Activated CD4-positive, alpha-beta memory T cell treated with anti-CD3 and anti-CD28 coated beads, Interleukin-2, amount 10 ng/mL, durations not matched to agents 7 days and 5 days (primary cell): ENCODE measurements at places on chromosomes 11 and 22.
A peak's percentile ranks its signal among the peaks of the same experiment; 100 is the strongest.

GRCh38 chr11:117731722-117732290 lies 65.2 kb downstream of the DSCAML1 start:
- no peak for DNase-seq

DNA sequence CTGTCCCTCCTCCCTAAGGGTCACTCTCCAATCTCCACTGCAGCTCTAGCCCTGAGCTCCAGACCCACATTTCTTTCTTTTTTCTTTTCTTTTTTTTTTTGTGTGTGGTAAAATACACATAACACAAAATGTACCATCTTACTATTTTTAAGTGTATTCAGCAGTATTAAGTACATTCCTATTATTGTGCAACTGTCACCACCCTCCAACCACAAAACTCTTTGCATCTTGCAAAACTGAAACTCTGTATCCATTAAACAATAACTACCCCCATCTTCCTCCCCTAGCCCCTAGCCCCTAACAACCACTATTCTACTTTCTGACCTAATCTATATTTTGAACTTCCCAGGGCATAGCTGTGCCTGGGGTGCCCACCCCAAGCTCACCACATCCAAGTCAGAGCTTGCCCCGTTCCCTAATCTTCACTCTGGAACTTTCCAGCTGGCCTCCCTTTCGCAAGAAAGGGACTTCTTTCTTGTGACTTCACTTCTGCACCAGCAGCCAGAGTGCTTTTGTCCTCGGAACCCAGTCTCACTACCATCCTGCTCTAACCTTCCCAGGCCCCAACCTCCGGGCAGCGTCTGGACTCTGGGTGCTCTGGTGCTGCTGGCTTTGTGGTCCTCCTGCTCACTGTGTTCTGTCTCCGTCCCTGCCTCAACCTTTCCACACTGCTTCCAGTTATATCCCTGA lies 30.7 kb downstream of the PARVG start:
- DNase-seq, result no peak

DNA sequence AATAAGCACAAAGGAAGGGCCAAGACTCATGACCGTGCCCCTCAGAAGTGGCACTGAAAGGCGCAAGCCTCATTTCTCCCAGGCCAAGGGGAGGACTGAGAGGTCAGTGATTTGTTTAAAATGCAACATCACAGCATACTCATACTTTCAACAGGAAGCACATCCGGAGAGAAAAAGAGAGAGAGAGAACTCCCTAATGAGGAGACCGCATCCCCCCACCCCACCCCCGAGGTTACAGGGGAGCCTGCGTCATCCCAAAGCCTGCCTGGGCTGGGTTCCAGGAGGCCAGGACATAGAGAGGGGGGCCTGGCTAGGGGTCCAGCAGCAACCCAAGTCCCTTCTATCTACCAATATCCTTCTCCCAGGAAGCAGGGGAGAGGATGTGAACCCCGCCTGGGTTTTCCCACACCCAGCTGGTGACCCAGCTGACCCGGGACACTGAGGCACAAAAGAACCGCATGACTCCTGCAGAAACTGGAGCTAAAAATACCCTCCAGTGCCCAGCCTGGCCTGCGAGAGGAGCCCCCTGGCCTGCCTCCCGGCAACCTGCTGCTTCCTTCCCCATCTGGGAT lies 3.8 kb downstream of the CSNK1E start:
- DNase-seq, result peak; percentile 53

DNA sequence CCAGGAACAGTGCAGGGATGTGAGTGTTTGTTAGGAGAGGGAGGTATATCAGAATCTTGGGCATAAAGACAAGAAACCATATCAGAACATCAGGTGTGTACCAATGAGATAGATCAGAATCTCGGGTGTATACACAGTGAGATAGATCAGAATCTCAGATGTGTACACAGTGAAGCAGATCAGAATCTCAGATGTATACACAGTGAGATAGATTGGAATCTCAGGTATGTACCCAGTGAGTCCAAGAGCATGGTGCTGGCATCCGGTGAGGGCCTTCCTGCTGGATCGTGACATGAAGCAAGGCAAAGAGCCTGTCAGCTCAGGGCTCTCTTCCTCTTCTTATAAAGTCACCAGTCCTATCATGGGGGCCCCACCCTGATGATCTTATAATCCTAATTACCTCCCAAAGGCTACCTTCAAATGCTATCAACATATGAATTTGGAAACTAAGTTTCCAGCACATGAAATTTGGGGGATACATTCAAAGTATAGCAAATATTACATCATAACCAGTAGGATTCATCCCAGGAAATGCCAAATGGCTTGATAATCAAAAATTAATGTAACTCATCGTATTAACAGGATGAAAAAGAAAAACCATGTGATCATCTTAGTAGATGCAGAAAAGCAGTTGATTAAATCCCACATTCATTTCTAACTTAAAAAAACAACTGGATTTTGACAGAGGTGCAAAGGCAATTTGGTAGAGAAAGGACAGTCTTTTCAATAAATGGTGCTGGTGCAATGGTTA lies 28.6 kb downstream of the PPARA start:
- no peak for DNase-seq

GRCh38 chr11:122202951-122203456 lies 87.0 kb upstream of the BLID start:
- DNase-seq, result peak; percentile 35

GRCh38 chr11:35563484-35564244 lies 38.2 kb upstream of the PAMR1 start:
- no peak for DNase-seq

DNA sequence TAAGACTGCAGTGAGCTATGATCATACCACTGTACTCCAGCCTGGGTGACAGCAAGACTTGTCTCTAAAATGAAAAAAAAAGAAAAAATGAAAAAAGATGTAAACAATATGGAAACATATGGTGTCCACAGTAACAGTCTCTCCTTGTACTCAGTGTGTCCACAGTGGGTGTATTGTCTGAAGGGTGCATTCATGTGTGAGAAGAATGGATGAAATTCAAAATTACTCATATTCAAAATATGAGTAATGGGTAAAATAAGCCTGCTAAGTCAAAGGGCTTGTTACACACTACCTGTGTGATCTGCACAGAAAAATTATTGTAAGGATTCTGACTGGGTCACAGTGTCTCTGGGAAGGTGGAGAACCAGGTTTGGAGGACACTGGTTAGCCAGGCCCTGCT lies 26.9 kb downstream of the PPFIA1 start:
- no peak for DNase-seq

DNA sequence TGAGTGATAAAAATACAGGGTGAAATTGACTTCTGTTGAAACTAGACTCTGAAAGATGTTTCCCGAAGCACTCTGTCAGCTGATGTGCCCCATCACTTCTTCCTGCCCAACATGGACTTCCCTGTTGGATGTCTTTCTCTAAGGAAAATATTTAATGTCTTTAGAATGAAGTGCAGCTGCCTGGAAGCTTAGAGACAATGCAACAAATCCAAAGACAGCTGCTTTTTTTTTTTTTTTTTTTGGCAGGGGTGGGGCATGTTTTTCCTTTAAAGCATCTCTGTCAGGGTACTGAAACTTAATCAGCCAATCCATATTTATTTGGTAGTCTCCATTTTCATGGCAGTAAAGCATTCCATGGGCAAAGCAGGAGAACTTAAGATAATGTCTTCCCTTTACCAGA lies 5.9 kb downstream of the JAM3 start:
- no peak for DNase-seq

DNA sequence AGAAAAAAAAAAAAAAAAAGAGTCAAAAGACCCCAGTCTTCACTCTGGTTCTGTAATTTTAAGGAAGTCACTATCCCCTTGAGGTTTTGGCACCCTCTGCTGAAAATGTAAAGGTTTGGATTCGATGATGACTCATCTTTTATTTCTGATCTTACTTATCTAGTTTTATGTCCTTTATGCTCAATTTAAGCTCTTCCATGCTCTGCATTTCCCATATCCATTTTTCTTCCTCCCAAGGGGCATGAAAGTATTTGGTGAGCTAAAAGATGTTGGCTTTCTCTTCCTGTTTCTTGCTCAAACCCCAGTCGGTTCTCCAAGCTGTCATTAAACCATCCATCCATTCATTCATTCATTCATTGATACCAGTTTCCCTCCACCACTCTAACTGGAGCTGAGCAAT lies 61.0 kb upstream of the CDON start:
- DNase-seq, result no peak

- no peak for DNase-seq
These were observed 40.3 kb downstream of the CCDC81 start for GRCh38 chr11:86415026-86415425.

DNA sequence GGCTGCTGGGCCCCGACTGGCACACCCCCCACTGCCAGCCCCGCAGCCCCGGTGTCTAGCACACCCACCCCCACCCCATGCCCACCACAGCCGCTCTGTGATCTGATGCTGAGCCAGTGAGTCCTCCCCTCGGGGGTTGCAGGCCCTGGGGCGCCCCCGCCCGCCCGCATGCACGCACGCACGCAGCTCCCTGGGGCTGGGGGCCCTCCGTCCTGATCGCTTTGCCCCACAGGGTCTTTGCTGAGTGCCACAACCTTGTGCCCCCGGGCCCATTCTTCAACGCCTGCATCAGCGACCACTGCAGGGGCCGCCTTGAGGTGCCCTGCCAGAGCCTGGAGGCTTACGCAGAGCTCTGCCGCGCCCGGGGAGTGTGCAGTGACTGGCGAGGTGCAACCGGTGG lies 32.3 kb downstream of the MUC5B start:
- no peak for DNase-seq

GRCh38 chr11:95514416-95515110 lies 275.0 kb downstream of the FAM76B start:
- no peak for DNase-seq

DNA sequence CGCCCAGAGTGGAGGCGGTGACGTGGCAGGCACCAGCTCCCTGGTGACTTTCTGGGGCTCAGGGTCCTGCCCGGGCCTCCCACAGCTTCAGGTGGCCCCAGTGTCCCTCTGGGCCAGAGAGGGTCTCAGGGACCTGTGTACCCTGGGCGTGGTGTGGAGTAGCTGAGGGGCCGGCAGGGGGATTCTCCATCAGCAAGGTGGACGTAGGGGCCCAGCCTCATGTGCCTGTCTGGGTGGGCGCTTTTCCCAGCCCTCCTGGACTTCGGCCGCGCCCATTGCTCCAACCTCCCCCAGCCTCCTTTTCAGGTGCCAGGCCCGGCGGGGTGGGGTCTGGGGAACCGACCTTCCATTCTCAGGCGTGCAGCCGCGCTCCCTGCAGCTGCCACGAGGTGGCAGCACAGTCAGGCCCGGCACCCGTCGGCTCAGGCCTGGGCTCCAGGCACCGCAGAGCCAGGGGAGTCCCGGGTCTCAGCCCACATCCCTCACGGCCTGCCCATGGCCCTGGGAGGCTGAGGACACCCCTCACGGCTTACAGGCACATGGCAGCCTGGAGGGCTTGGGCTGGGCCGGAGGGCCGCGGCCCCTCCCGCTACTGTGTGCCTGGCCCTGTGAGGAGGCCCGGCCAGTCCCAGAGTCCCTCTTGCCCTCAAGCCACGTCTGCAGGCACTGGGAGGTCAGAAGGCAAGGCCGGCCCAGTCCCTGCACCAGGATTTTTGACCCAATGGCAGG lies 19.9 kb upstream of the MUC5B start:
- peak; percentile 62 for DNase-seq

- no peak for DNase-seq
These were observed 48.5 kb upstream of the VPREB1 start for GRCh38 chr22:22196018-22196533.

- DNase-seq, result no peak
These were observed 4.3 kb upstream of the PLXNB2 start for GRCh38 chr22:50311606-50312351.

DNA sequence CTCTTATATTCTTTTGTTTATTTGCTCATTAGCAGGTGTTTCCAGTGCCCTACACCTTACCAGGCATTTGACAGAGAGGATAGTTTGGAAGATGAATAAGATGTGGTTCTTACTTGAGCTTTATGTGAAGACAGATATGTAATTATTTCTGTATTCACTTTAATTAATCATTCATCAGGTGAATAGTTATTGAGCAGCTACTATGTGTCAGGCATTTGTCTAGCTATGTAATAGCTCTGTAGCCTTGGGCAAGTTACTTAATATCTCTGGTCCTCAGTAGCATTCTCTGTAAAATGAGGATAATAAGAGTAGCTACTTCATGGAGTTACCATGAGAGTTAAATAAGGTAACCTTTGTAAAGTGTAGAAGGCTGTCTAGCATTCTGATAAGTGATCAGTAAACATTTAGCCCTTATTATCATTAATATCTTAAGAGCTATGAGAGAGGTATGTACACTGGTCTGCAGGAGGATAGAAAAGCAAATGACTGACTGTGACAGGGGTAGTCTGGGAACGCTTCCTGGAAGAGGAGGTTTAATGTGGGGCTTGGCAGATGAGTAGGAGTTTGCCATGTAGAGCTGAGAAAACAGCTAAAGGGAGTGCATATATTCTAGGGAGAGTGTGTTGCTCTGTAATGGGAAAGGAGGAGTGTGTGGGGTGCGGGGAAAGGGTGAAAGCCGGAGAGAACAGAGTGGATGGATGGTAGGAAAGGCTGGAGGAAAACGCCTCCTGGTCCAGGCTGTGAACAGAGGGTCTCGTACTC lies 56.1 kb downstream of the MICAL2 start:
- no peak for DNase-seq

DNA sequence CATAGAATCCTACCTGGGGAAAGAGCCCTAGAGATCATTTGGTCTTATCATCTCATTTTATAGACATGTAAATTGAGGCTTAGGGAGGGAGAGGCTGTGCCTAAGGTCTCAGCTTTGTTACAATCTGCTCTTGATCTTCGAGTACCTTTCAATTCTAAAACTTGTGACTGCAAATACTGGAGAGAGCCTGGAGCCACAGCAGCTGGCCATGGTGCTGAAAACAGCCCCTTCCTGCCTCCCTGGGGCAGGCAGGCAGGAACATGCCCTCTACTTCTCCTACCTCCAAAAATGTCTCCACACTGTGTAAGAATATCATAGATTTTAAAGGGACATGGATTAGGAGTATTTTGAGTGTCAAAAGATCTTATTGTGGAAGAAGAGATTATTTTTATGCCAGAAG lies 52.2 kb downstream of the C22orf42 start:
- DNase-seq, result peak; percentile 44

- no peak for DNase-seq
These were observed 945.3 kb downstream of the NTM start for GRCh38 chr11:132315696-132316095.

GRCh38 chr22:47654922-47655491 lies 892.6 kb downstream of the TBC1D22A start:
- DNase-seq, result no peak

GRCh38 chr11:85379066-85379465 lies 248.1 kb downstream of the DLG2 start:
- no peak for DNase-seq

DNA sequence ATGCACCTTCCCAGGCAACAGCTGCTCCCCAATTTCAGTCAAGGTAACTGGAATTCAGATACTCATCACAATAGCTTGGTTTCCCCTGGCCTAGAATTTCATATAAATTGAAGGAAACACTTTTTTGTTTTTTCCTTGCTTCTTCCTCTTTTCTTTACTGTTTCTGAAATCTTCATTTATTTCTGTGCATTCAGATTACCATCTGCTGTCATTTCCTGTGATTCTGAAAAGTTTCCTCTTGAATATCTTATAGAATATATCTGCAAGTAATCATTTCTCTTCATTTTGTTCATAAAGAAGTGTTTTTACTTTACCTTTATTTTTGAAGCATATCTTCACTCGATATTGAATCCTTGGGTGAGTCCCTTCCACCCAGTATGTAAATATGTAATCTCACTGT lies 85.3 kb downstream of the GAB4 start:
- DNase-seq, result no peak

- DNase-seq, result no peak
These were observed 5.0 kb upstream of the MCM5 start for GRCh38 chr22:35394810-35395563.

GRCh38 chr11:19072464-19072863 lies 11.9 kb upstream of the MRGPRX2 start:
- no peak for DNase-seq
